OCI-M1 (cell line): ENCODE measurements at places on chromosomes 1 and 21.

DNA sequence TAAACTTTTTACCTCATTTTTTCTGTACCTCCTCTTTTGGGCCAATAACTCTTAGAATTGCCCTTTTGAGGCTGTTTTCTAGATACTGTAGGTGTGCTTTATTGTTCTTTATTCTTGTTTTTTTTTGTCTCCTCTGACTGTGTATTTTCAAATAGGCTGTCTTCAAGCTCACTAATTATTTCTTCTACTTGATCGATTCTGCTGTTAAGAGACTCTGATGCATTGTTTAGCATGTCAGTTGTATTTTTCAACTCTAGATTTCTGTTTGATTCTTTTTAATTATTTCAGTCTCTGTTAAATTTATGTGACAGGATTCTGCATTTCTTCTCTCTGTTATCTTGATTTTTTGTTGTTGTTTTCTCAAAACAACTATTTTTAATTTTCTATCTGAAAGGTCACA is 130.3 kb downstream of the PHTF1 start:
- no peak for DNase-seq

DNA sequence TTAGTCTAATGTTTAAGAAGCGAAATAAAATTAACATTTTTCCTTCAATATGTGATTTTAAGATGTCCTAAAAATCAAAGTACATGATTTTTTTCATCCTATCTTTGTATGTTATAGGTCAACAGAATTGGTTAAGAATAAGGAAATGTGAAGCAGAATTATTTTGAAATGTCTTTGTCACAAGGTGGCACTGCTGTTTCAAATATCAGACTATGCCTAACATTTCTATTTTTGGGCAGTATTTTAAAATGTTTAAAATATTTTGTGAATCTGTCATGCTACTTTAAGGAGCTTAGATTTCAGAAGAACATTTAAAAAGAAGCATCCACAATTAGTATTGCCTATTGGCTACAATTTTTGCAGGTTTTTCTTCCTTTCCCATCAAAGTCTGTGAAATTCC is 38.7 kb downstream of the AMY1C start:
- peak; percentile 72 for DNase-seq

GRCh38 chr1:218468711-218469110 is 123.6 kb downstream of the TGFB2 start:
- peak; percentile 41 for DNase-seq

- no peak for DNase-seq
Observed at GRCh38 chr1:56403321-56403720, 176.0 kb downstream of the PLPP3 start.

DNA sequence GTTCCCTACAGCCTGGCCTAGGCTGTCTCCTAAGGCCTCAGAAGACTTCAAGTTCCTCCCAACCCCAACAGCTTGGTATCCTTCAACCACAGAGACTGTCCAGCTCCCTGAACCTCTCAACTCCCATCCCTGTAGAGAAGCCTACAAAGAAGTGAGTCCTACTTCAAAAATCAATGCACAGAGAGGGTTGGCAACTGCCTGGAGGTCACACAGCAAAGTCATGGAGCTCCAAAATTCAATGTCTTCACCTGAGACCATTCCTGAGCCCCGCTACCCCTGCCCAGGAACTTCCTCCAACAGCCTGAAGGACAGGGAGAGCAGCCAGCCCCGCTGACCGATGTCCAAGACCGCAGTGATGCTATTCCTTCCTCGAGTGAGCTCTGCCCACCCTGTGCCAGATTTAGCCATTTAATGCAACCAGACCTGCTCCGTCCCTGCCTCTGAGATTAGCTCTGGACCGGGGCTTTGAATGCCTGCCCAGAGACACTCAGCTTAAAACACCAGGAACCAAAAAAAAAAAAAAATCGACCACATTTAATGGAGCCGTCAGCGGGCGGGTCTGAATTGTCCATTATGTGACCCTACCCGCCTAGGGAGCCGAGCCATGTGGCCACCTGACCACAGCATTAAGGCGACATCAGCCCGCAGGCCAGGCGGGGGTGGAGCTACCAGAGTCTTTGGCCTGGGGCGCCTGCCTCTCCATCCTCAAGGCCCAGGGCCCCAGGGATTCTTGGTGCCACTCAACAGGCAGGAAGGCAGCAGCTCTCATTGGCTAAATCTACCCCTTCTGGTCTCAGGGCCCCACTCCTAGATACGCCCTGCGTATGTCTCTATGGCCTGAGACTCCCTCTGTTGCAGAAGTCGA is 148.6 kb downstream of the SYF2 start:
- no peak for DNase-seq

- no peak for DNase-seq
Observed at GRCh38 chr1:6278263-6278662, 17.4 kb upstream of the GPR153 start.

GRCh38 chr1:90347366-90347765 is 352.5 kb downstream of the ZNF326 start:
- DNase-seq = peak; percentile 31

GRCh38 chr1:192506741-192507155 is 68.8 kb upstream of the RGS1 start:
- peak; percentile 66 for DNase-seq
